ENCODE measurements at places on chromosomes 2 and 18.

DNA sequence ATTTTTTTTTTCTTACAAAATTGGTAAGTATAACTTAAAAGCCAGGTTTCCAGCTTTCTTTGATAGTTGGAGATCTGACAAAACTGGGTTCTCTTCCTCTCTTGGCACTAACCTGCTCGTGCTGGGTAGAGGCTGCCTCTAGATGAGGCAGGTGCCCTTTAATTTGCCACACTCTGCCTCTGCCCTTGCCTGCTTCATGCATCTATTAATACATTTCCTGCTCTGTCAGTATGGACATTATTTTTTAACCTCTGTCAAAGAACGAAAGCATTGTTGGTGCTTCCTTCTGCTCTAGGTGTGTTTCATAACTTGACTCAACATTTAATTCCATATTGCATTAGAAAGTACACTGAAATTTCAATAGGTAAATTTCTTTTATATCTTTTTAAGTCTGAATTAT lies 490.7 kb upstream of the ZEB2 start:
- DNase-seq, result no peak

DNA sequence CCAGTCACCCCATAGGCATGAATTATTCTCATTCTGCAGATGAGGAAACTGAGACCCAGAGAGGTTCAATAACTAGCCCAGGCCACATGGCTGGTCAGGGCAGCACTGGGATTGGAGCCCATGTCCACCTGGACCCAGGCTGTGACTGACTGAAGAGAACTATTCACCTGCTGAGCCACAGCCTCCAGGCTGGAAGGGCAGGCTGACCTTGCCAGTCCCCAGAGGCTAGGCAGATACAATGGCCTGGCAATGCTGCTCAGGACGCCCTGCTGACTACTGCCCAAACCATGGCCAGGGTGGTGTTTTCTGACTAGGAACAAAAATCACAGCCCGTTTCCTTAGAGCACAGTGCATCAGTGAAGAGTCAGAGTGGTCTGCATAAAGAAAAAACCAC lies 36.8 kb downstream of the HS6ST1 start:
- no peak for DNase-seq

GRCh38 chr2:162458240-162458639 lies 114.3 kb downstream of the GCA start:
- DNase-seq, result no peak

- DNase-seq, result no peak
Observed at GRCh38 chr2:47389692-47390091, 13.3 kb upstream of the MSH2 start.

GRCh38 chr2:41871080-41871479 lies 176.7 kb upstream of the PKDCC start:
- DNase-seq, result no peak

DNA sequence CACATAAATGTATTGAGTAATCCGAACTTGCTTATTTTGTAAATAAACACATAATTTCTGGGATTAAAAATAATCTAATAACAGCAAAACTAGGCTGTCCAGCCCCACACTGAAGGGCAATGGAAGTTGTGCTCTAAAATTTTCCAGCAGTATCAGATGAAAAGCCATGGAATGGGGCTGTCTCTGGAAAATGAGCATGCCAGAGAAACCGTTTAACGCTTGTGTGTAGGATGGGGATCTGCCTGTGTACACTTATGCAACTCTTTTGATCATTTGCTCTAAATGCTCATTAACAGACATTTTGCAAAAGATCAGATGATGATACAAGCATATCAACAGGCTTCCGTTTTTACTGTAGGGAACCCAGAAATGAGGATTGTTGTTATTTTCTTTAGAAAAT lies 177.6 kb downstream of the SLC8A1 start:
- no peak for DNase-seq

DNA sequence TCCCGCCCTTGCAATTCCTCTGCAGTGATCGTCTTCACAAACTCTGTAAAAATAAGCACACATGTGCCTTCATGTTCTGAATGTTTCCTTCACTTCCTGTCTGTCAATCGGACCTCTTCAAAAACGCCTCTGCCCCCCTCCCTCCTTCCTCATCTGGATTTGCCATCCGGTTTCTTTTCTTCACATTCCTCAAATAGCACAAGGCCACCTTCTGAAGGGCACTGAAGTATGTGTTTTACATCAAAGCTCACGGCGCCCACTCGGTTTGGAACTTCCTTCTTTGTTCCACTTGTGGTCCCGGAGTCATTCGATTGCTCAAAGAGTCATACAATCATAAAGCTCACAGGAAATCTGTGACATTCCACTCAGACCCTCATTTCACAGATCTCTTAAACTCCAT lies 758.1 kb upstream of the SALL3 start:
- DNase-seq, result no peak

DNA sequence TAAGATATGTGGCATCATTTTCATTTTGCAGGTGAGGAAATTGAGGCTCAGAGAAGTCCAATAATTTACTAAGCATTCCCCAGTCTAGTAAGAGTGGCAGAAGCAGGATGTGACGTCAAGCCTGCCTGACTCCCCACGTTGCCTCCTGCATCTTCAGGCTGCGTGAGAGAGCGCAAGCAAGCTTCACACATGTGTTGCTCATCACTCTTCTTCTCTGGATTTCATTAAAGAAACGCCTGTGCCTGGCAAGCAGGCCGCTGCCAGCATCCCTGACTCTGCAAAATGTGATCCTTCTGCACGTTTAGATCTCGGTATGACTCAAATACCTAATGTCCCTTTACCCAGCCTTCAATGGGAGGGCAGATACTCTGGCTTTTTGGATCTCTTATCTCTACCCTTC lies 96.8 kb downstream of the PRKCE start:
- no peak for DNase-seq

- no peak for DNase-seq
Observed at GRCh38 chr2:109463236-109463635, 150.5 kb downstream of the SEPTIN10 start.

- DNase-seq, result no peak
Observed at GRCh38 chr2:61937886-61938285, 32.4 kb downstream of the COMMD1 start.

- no peak for DNase-seq
Observed at GRCh38 chr2:160664603-160665140, 171.1 kb upstream of the RBMS1 start.

DNA sequence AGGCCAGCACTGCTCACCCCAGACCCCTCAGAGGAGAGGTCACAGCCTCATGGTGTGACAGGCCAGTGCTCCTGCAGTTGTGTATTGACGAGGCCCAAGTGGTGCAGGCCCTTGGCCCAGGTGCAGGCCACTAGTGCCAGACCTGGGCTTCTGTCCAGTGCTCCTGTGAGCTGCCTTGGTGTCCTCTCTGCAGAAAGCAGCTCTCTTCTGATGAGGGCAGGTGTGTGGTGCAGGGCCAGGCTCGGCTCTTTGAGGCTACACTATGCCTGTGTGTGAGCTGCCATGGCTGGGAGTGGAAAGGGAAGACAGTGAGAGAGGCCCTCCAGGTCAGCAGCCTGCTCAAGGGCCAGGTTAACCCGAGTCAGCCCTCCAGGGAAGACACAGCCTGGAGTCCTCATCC lies 17.1 kb downstream of the EHD3 start:
- DNase-seq, result no peak

DNA sequence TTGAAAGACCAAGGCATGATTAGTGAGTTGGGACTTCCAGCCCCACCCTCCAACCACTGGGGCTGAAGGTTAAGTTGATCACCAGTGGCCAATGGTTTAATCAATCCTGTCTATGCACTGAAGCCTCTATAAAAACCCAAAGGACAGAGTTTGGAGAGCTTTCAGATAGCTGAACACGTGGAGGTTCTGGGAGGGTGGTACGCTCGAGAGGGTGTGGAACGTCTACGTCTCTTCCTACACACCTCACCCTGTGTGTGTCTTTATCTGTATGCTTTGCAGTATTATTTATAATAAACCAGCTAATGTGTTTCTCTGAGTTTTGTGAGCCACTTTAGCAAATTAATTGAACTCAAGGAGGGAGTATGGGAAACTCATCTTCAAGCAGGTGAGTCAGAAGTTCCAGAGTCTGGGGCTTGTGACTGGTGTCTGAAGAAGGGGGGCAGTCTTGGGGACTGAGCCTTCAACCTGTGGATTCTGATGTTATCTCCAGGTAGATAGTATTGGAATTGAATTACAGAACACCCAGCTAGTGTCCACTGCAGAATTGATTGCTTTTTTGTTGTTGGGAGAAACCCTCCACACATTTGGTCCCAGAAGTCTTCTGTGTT lies 20.3 kb downstream of the ACTR3 start:
- peak; percentile 42 for DNase-seq

DNA sequence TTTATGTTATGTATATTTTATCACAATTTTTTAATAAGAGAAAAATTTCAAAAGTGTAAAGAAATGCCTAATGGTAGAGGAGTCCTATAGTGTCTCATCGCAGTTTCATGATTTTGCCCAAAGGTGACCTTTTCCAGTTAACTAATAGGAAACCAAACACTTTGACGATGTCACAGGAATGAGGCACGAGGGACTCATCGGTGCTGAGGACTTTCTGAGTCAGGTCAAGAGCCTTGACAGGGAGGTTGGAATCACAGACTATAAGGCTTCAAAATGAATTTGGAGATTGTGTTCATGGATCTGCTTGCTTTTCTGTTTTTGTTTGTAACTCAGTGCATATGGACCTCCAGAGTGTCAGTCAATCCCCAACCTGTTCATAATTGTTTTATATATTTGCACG lies 15.1 kb upstream of the RTTN start:
- DNase-seq, result no peak

GRCh38 chr2:95206096-95206495 lies 1.2 kb upstream of the ZNF892 start:
- no peak for DNase-seq

GRCh38 chr18:2627821-2628276 lies 27.7 kb upstream of the SMCHD1 start:
- DNase-seq, result peak; percentile 88

- no peak for DNase-seq
Observed at GRCh38 chr2:140136366-140136765, 1356.2 kb upstream of the NXPH2 start.

DNA sequence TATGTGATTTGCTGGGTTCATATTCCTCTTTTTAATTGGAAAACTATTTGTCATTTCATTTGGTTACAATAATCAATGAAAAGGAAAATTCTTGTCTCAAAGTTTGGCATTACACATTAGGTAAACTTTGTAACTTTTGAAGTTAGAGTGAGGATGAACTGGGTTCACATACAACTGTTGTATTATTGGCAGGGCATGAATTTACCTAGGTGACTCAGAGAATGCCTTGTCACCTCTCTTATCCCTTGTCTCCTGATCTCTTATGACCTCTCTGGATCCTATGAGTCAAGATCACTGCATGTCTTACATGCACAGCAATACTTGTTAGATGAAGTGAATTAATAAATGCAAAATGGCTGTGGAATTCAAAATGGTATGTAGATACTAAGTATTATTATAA lies 563.4 kb upstream of the GCFC2 start:
- no peak for DNase-seq

GRCh38 chr18:9354256-9354655 lies 19.7 kb downstream of the TWSG1 start:
- DNase-seq, result no peak

DNA sequence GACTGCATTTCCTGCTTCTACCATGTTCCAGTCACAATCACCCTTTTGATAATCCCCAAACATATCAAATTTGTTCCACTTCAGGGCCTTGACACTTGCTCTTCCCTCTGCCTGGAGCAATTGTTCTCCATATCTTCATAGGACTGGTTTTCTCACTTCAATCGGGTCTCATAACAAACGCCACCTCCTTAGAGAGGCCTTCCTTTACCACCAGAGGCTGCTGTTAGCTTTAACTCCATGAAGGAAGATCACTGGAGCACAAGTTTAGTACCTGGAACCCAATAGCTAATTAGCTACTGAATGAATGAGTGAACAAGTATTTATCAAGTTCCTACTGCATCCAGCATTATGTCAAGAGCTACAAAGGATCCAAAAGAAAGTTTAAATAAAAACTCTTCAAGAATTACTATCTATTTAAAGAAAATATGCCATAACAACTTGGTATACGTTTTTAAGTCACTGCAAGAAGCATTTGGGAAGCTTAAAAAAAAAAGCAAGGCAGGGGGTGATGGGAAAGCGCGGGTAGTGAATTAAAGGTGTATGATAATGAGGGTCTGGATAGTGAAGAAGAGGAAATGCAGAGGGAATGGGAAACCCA lies 58.8 kb downstream of the BAZ2B start:
- DNase-seq, result no peak

GRCh38 chr2:381181-381580 lies 93.3 kb upstream of the ALKAL2 start:
- no peak for DNase-seq

GRCh38 chr2:233471291-233472035 lies 95.1 kb downstream of the USP40 start:
- no peak for DNase-seq

GRCh38 chr2:1742681-1743395 lies 1.5 kb downstream of the PXDN start:
- no peak for DNase-seq

GRCh38 chr18:42365591-42365990 lies 410.6 kb downstream of the PIK3C3 start:
- no peak for DNase-seq

- no peak for DNase-seq
Observed at GRCh38 chr2:27815860-27816438, 44.4 kb downstream of the MRPL33 start.

DNA sequence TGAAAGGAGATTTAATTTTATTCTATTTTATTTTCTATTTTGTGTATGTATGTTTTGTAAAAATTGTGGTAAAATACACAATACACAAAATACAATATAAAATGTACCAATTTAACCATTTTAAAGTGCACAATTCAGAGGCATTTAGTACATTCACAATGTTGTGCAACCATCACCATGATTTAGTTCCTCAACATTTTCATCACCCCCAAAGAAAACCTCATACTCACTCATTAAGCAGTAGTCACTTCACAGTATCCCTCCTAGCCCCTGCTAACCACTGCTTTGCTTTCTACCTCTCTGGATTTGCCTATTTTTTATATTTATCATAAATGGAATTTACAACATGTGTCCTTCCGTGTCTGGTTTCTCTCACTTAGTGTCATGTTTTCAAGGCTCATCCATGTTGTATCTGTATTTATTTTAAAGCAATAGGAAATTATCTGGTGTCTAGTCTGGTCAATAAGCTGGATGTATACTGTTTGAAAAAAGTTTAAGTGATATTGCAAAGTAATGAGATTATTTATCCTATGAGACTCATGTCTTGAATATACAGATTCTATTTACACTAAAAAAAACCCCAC lies 77.9 kb upstream of the GLS start:
- no peak for DNase-seq

- DNase-seq, result no peak
Observed at GRCh38 chr2:36967236-36967876, 1.0 kb upstream of the STRN start.

GRCh38 chr2:169955940-169956339 lies 128.7 kb downstream of the UBR3 start:
- DNase-seq, result no peak

Data from T-helper 1 cell (primary cell).